ENCODE measurements at places on chromosomes 5 and 9.

DNA sequence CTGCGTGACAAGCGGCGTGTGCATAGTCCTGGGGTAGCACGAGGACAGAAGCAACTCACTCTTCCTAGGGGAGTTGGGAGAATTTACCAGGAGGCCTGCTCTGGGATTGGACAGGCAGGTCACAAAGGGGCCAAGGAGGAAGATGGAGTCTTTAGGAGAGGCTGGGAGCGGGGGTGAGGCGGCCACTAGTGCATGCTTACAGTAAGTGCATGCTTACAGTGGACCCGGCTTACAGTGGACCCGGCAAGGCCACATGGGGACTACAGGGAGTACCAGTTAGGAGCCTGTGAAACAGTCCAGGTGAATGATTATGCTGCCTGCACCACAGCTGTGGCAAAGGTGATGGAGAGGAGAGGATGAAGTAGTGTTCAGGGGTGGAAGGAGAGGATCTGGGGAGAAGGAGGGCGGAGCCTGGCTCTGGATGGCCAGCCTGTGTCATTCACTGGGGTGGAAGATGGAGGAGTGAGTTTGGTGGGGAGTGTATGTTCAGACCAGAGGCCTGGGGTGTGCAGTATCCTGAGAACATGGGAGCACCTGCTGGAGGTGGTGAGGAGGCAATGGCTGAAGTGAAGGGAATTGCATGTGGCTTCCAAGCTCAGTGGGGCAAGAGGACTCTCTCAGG is 78.7 kb downstream of the CRB2 start:
- no peak for DNase-seq

- DNase-seq, result no peak
Measured at GRCh38 chr9:89865981-89866380, 261.2 kb downstream of the GADD45G start.

GRCh38 chr5:14702238-14702839 is 37.8 kb downstream of the OTULIN start:
- DNase-seq, result no peak

GRCh38 chr9:18549772-18550171 is 75.8 kb downstream of the ADAMTSL1 start:
- DNase-seq, result no peak

GRCh38 chr9:105114964-105115728 is 129.3 kb upstream of the SLC44A1 start:
- no peak for DNase-seq

DNA sequence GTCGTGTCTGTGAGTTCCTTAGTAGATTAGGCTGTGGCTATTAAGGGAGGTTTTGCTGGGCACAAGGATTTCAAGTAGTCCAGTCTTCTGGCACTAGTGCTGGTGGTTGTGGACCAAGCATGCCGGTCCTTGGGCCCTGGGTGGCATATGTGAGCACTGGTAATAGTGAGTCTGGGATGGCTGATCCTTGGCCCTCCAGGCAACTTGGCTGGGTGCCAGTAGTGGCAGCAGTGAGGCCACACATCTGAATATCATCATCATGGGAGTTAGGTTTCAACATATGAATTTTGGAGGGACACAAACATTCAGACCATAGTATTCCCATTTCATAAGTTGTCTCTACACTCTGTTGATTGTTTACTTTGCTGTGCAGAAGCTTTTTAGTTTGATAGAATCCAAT is 25.3 kb upstream of the APBA1 start:
- no peak for DNase-seq

DNA sequence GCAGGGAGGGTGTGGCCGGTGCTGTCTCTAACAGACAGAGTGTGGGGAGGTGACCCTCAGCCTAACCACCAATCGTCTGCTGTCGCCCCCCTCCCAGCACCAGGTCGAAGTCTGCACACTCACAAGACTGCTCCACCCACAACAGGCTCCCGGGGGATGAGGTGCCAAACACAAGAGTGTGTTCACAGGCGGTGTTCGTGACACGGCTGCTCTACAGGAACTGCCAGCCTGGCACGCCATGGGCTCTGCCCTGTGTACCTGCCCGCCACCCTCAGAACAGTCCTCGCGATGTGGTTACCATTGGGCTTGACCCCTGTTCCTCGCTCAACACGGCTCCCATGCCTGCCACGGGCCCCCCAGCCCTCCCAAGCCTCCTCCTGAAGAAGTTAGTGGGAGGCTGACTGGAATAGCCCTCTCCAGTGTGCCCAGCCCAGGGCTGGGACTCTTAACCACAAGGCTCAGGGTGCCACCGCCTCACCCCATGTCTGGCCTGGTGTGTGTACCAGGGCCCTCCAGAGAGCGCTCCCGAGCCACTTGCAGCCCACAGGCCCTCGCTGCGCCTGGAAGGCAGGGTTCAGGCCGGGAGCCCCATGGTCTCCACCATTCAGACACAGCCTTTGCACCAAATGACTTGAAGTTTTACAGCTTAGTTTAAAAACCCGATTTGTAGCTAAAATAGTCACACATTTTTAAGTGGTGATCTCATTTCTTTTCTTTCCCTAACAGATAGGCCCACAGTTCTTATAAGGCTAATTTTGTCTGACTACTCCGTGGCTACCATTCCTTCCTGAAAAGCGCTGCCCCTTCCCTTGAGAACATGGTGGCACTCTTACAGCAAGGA is 102.5 kb downstream of the CAMSAP1 start:
- no peak for DNase-seq

DNA sequence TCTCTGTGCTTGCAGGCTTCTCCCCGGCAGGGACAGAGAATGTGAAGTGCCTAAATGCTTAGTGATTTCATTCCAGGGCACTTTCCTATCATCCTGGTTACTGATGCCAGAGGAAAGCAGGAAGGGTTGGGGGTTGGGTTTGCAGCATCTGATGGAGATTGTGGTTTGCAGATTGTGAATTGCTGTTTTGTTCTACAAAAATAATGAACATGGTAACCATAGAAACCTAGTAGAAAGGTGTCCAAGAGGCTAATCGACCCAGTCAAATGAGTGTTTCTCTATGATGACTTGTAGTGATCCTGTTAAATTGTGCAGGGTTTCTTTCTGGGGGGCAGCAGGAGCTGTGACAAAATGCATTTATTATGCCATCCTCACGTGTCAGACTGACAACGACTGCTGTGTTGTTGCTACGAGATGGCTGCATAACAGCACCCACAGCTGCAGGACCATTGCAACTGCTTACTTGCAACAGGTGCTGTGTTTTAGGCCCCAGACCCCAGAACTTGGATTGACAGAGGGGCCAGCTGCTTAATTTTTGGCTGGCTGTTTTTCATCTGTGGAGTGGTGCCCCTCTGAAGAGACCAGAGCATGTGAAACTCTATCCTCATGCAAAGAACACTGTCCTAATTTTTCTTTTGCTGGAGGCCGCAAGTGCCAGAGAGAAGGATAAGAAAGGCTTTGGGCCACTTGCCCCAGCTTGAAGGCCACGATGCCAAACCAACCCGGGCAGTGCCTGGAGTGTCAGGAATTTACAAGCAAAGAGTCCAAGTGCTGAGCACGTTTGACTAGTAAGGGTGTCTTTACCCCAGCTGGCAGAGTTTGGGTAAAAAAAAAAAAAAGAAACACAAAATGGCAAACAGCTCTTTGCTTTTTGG is 397.8 kb downstream of the GADD45G start:
- no peak for DNase-seq

- no peak for DNase-seq
Measured at GRCh38 chr9:91346644-91347043, 15.1 kb downstream of the AUH start.

DNA sequence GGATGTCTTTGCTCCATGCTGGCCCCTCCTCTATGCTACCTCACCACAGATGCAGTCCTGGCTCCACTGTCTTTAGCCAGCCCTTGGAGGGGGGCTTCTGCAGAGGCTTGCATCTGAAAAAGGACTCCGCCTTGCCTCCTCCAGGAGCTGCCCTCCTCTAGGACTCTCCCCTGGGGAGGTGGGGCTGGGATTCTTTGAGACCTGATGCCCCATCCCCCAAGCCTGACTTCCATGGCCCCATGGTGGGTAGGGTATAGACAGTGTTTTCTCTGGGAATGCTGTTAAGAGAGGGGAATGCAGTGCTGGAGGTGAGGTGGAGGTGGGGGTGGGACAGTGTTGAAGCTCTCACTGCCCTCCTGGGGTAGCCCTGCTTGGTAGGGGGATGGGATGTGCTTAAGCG is 14.3 kb downstream of the JADE2 start:
- DNase-seq, result no peak
